ENCODE measurements at places on chromosomes 5 and 9. TPM values are rescaled to one million over a fixed set of nuclear protein-coding genes. Genes with fewer than 3 reads are reported as not detected.

- no peaks in the 10 kb centered on the region for H3K36me3 ChIP-seq
- H3K4me1 ChIP-seq: no peaks in the 10 kb centered on the region
- H3K27ac ChIP-seq: no peak overlapping the region
- H3K27me3 ChIP-seq: no peaks in the 10 kb centered on the region
- H3K4me3 ChIP-seq: no peak overlapping the region
Observed at GRCh38 chr9:17387565-17387964, 191.3 kb upstream of the SH3GL2 start.

GRCh38 chr5:134059758-134060495, 54.6 kb upstream of the TCF7 start:
- no peak for DNase-seq
- no peaks in the 10 kb centered on the region for H3K4me1 ChIP-seq
- no peak overlapping the region for H3K27ac ChIP-seq
- H3K27me3 ChIP-seq: no peaks in the 10 kb centered on the region
- H3K4me3 ChIP-seq: no peak overlapping the region

DNA sequence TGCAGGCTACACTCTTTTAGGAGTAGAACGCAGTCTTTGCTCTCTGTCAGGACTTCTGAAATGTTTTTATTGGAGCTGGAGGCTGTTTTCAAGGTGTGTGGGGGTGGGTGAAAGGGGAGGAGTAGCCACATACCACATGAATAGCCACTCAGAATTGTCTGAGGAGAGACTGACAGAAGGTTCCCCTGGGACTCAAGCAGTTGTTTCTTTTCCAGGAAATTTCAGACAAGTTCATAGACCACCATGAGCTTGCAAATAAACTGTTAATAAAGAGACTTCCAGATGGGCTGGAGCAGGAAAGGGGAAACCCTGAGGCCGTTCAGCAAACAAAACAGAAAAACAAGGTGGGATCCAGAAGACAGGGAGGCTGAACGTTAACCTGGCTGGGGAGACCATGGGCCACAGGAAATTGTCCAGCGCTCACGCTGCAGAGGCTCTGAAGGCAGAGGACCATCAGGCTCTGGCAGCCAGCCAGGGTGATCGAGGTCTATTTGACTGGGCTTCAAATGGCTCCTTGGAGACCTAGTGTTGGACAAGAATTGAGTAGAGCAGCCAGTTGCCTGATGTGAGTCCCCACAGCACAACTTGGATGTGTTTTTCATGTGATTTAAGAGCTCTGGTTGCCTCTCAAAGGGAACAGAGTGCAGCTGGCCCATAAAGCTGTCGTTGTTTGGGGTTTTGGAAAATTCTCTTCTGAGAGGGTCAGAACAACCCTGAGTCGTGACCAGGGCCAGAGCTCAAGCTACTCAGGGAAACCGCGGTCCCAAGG, 159.2 kb upstream of the RAI14 start:
- no peaks in the 10 kb centered on the region for H3K27me3 ChIP-seq
- H3K4me3 ChIP-seq: no peak overlapping the region
- H3K4me1 ChIP-seq: peaks cover 20% of the 10 kb centered on the region
- no peaks in the 10 kb centered on the region for H3K36me3 ChIP-seq

DNA sequence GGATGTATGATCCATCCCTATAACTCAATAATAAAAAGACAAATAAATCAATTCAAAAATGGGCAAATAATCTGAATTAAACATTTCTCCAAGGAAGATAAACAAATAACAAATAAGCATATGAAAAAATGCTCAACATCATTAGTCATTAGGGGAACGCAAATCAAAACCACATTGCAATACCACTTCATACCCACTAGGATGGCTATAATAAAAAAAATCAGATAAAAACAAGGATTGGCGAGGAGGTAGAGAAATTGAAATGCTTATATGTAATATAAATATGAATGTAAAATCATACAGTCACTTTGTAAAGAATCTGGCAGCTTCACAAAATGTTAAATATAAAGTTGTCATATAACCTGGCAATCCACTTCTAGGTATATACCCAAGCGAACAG, 52.3 kb upstream of the TBCA start:
- no peaks in the 10 kb centered on the region for H3K36me3 ChIP-seq
- DNase-seq: no peak
- no peaks in the 10 kb centered on the region for H3K4me1 ChIP-seq
- no peak overlapping the region for H3K27ac ChIP-seq
- H3K27me3 ChIP-seq: no peaks in the 10 kb centered on the region

DNA sequence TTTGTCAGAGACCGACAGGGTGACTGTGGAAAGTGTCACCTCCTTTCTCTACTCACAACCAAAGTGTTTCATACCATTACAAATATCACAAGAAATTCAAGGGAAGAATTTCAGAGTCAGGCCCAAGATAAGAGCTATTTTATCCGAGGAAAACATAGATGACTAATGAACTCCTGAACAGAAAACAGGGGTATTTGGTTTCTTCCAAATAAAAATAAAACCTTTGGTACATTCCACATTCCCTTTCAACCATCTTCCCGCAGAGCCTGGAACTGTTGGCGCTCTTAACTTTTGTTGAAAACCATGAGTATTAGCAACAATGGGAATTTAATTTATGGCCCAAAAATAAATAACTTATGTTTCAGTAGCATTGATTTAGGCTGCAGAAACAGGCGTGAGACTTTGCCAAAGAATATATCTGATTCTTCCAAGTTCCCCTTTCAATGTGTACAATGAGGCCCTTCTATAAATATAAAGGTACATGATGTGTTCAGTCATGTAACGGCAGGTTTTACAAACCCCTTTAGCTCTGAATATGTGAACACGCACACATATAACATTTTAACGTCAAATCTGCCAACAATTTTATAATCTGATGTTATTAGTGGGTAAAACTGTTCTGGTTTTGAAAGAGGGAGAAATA, 69.5 kb downstream of the RETREG1 start:
- no peak for DNase-seq
- no peaks in the 10 kb centered on the region for H3K27me3 ChIP-seq
- no peak overlapping the region for H3K4me3 ChIP-seq
- H3K36me3 ChIP-seq: no peaks in the 10 kb centered on the region
- no peaks in the 10 kb centered on the region for H3K4me1 ChIP-seq

- peaks cover 54% of the 10 kb centered on the region for H3K4me1 ChIP-seq
- no peak overlapping the region for H3K4me3 ChIP-seq
- H3K27me3 ChIP-seq: no peaks in the 10 kb centered on the region
- H3K36me3 ChIP-seq: no peaks in the 10 kb centered on the region
- H3K27ac ChIP-seq: peak overlapping the region; percentile 80
Observed at GRCh38 chr5:177546258-177546741, 8.1 kb downstream of the FAM193B start.

DNA sequence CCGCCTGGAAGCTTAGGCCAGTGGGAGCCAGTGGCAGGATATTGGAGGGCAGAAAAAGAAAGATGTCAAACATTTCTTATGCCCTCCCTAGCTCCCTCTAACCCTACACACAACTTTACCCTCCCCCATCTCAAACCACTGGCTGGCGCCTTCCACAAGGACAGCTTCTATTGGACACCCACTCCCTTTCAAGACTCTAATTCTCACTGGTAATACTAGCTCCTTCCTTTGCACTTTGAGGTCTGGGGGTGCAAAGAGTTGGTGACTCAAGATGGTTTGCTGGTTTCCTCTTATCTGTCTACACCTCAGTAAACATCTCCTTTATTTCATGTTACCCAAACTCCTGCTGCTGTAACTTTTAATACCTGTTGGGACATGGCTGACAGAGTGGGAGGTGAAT, 11.6 kb upstream of the ITGA1 start:
- DNase-seq: no peak
- no peaks in the 10 kb centered on the region for H3K36me3 ChIP-seq
- H3K27ac ChIP-seq: no peak overlapping the region
- no peak overlapping the region for H3K4me3 ChIP-seq
- H3K27me3 ChIP-seq: no peaks in the 10 kb centered on the region

- H3K27ac ChIP-seq: no peak overlapping the region
- no peaks in the 10 kb centered on the region for H3K36me3 ChIP-seq
- H3K4me3 ChIP-seq: no peak overlapping the region
Observed at GRCh38 chr9:136460772-136461325, 21.2 kb upstream of the INPP5E start.

- no peaks in the 10 kb centered on the region for H3K4me1 ChIP-seq
- no peaks in the 10 kb centered on the region for H3K36me3 ChIP-seq
- peaks cover 28% of the 10 kb centered on the region for H3K27me3 ChIP-seq
Observed at GRCh38 chr5:1291611-1292080, 3.2 kb downstream of the TERT start.

DNA sequence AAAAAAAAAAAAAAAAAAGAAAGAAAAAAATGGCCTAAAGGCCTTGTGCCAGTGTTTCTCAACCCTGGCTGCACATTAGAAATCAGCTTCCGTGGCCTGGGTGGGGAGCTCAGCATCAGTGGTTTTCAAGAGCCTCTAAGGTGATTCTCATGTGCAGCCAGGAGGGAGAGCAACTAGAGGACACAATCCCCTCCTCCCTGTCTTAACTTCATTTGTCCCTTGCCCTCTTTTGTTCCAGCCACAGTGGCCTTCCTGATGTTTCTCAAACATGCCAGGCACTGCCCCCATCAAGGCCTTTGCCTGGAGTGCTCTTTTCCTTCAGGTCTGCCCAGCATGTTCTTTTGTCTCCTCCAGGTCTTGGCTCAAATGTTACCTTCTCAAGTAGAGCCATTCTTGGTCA, 42.4 kb downstream of the HOMER1 start:
- no peak overlapping the region for H3K4me3 ChIP-seq
- H3K4me1 ChIP-seq: no peaks in the 10 kb centered on the region
- no peaks in the 10 kb centered on the region for H3K36me3 ChIP-seq
- H3K27me3 ChIP-seq: no peaks in the 10 kb centered on the region

DNA sequence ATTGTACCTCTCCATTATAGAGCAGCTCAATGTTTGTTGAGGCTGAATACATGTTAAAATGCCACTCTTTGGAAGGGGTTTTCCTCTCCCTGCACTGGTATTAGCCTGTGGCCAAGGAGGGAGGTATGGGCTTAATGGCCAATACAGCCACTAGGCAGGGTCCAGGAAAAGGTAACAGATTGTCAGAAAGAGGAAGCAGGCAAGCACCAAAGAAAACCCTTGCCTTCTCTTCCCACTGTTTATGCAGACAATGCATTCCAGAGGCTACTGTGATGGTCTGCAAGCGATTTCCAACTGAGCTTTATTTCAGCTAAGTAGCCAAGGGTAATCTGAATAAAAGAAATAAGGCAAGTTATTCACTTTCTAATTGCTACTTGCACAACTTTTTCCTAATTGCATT, 95.3 kb upstream of the SLC27A6 start:
- H3K4me1 ChIP-seq: no peaks in the 10 kb centered on the region
- DNase-seq: no peak
- H3K36me3 ChIP-seq: no peaks in the 10 kb centered on the region
- no peaks in the 10 kb centered on the region for H3K27me3 ChIP-seq

GRCh38 chr9:134548618-134549017, 93.0 kb upstream of the COL5A1 start:
- no peaks in the 10 kb centered on the region for H3K27me3 ChIP-seq
- no peaks in the 10 kb centered on the region for H3K36me3 ChIP-seq
- H3K4me1 ChIP-seq: peaks cover 15% of the 10 kb centered on the region
- no peak overlapping the region for H3K4me3 ChIP-seq
- H3K27ac ChIP-seq: no peak overlapping the region

DNA sequence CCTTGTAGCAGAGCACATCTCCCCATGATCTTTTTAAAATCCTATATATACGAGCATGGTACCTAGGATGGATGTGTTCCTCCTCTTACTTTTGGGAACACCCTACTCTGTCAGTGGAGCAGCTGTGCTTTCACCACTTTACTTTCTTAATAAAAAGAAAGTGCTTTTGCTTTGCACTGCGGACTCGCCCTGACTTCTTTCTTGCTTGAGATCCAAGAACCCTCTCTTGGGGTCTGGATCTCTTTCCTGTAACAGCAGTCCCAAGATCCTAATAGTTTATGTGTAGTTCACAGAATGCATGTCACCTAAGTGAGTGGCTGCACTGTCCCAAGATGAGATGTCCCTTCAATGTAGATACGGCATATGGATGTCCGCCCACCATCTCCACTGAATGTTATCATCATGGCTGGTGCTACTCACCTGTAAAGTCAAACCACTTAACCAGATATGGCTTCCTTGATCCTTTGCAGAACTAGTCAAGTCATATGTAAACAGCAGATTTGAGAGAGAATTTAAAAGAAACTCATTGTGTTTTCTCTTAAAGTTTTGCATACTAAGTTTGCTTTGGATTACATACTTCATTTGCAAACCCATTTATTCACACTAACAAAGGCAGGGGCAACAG, 1.9 kb downstream of the FGF1 start:
- H3K27me3 ChIP-seq: no peaks in the 10 kb centered on the region
- DNase-seq: no peak
- H3K27ac ChIP-seq: no peak overlapping the region
- no peaks in the 10 kb centered on the region for H3K36me3 ChIP-seq
- H3K4me3 ChIP-seq: no peak overlapping the region

GRCh38 chr5:32840606-32841005, 129.5 kb downstream of the NPR3 start:
- H3K4me3 ChIP-seq: no peak overlapping the region
- H3K36me3 ChIP-seq: no peaks in the 10 kb centered on the region
- H3K27ac ChIP-seq: no peak overlapping the region
- no peaks in the 10 kb centered on the region for H3K4me1 ChIP-seq
- DNase-seq: no peak
- H3K27me3 ChIP-seq: no peaks in the 10 kb centered on the region

GRCh38 chr9:127370672-127371648, 26.0 kb upstream of the SLC2A8 start:
- H3K4me1 ChIP-seq: no peaks in the 10 kb centered on the region
- no peaks in the 10 kb centered on the region for H3K27me3 ChIP-seq
- no peak for DNase-seq

DNA sequence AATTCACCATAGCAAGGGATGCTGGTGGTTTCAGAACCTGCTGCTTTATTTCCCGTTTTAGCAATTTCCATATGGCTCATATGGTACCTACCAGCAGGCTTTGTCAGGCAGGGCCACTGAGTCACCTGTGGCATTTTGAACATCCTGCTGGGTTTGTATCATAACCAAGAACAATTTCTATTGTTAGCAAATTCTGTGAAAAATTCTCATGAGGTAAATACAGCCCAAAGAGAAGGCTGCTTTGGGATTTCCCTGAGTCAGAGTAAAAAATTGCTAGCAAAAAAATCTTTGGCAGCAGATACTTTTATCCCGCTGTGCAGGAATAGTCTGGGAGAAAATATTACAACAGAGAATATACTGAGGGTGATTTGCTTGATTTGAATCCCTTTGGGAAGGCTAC, 52.7 kb downstream of the PRR16 start:
- H3K27me3 ChIP-seq: no peaks in the 10 kb centered on the region
- no peak overlapping the region for H3K4me3 ChIP-seq
- H3K36me3 ChIP-seq: no peaks in the 10 kb centered on the region

GRCh38 chr9:111320631-111321030, 9.4 kb downstream of the OR2K2 start:
- no peaks in the 10 kb centered on the region for H3K36me3 ChIP-seq
- H3K4me1 ChIP-seq: no peaks in the 10 kb centered on the region
- H3K27ac ChIP-seq: no peak overlapping the region
- DNase-seq: no peak
- H3K4me3 ChIP-seq: no peak overlapping the region

The SAXO1 gene
- polyA plus RNA-seq: 0.14 TPM

The ATP10B gene
- 0.24 TPM for polyA plus RNA-seq

The SLC36A3 gene
- polyA plus RNA-seq: not detected

The OR1J1 gene
- polyA plus RNA-seq: not detected

The PFDN1 gene
- polyA plus RNA-seq: 98.9 TPM

The DRD1 gene
- polyA plus RNA-seq: 0.14 TPM
